ENCODE measurements at places on chromosomes 2 and 18.

DNA sequence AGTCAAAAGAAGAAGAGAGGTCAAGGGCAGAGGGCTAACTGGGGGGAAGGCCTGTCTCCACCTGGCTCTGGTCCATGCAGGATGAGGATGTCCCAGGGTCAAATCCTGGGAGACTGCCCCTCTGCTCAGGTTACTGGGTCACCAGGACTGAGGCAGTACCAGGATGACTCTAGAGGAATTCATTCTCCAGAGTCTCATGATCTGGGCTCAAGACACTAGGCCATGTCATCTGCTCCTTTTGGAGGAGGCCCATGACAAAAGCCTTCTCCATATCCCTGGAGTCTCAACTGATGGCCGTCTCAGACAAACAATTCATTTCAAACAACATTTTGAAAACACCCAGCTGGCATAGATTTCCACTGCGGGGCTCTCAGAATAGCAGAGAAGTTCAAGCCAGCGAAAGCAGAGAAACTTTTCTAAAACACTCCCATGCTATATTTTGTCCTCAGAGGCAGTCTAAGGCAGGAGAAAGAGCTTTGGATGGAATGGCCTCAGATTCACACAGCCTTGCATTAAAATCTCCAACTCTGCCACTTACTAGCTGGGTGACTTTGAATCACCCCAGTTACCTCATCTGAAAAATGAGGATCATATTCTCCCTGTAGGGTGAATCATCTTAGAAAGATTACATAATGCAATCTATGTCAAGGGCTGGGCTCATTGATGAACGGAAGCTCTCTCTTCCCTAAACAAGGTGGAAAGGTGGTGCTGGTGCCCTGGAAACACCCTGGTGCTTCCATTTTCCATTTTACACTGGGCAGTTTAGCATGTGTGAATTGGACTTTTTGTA lies 48.8 kb upstream of the LCLAT1 start:
- no peak for DNase-seq

- DNase-seq: no peak
Observed at GRCh38 chr2:62971936-62972335, 78.7 kb upstream of the OTX1 start.

- DNase-seq: no peak
Observed at GRCh38 chr2:80968450-80968849, 663.9 kb upstream of the LRRTM1 start.

GRCh38 chr2:48116497-48116896 lies 210.2 kb upstream of the FBXO11 start:
- no peak for DNase-seq

GRCh38 chr18:22691946-22692710 lies 241.0 kb upstream of the RBBP8 start:
- no peak for DNase-seq

GRCh38 chr18:44175891-44176290 lies 504.8 kb upstream of the SETBP1 start:
- no peak for DNase-seq

DNA sequence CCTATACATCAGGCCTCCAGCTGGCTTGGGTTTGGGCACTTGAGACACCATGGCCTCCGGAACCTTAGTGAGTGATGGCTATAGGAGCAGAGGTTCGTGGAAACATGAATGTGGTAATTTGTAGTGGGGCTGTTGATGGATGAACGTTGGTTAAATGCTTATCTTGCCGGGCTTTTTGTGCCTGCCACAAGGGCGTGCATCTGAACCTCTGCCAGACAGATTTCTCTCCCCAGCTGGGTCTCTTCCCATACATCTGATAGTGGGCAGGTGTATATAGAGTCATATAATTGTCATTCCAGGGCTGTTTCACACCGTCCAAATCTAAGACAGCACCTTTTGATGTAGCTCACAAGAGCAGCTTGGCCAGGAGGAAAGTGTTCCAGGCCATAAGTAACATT lies 14.7 kb downstream of the LAMA3 start:
- DNase-seq: no peak

- DNase-seq: no peak
Observed at GRCh38 chr18:36207303-36207702, 20.0 kb downstream of the MOCOS start.

Data from CD4-positive, alpha-beta T cell treated with Interleukin-6 at 100 ng/mL for 8 hours (primary cell).